ENCODE measurements at places on chromosomes 7 and 10.
A peak's percentile ranks its signal among the peaks of the same experiment; 100 is the strongest.

DNA sequence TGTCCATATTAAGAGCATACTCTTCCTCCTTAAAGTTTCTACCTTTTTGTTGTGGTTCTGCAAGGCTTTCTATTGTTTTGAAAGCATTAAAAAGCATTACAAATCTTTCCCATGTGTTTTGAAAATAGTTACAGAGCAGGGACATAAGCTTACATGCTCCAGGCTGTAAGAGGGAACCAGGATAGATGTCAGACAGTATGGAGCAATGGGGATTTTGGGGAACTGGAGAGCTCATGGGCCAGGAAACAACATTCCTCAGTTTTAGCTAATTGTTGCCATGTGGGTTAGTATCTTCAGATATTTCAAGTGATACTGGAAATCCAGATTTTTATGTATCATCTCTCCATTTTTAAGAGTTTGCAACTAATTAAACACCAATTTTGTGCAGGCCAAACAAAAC, 3.5 kb downstream of the MDFIC start:
- DNase-seq: no peak

DNA sequence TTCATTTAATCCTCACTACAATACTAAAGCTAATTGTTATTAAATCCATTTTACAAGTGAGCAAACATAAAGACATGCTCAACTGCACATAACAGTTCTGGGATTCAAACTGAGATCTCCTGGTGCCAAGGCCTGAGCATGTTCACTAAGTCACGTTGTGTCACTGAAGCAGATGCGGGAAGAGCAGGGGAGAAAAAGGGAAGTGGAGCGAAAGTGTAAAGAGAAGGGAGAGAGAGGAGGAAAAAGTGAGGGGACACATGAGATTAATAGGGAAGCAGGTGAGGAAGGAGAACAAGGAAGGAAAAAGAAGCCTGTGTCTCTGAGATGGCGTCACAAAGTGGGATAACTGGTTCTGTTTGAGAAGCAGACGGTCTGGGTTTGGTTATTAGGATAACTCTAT, 38.9 kb upstream of the KAT6B start:
- no peak for DNase-seq

DNA sequence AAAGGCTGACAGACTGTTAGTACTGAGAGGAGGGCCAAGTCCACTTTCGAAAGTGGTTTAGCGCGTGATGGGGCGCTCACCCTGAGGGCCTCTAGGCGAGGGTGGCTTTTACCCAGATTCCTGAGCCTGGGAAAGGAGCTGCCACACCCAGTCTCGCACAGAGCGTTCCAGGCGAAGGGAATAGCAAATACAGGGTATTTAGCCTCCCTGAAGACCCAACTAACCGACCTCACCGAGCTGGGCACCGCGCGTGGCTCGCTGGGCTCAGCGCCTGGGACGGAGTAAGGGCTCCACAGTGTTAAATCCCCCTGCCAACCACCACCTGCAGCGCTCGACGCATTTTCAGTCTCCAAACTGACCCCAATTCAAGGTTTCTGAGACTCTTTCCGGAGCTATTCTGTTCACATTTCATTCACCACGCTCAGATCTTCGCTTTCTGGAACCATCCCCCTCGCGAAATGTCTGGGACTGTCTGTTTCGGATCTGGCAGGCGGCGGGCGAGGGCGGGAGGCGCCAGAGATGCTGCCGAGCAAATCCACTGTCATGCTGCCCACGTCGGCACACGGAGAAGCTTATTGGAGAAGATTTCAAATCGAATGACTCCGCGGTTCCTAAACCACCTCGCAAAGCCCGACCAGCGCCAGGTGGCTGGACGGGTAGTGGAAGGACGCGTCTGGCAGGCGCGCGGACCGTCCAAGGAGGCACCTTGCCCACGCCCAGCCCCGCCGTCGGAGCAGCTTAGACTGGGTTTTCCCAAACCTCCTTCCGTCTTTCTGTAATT, 1.4 kb upstream of the OSBPL3 start:
- DNase-seq: peak; percentile 76

- no peak for DNase-seq
Measured at GRCh38 chr7:42457663-42458062, 220.7 kb upstream of the GLI3 start.

GRCh38 chr10:98338896-98339295, 70.9 kb upstream of the LOXL4 start:
- DNase-seq: no peak

GRCh38 chr10:77442699-77443189, 194.9 kb downstream of the KCNMA1 start:
- DNase-seq: no peak

- no peak for DNase-seq
Measured at GRCh38 chr10:22570234-22570633, 144.1 kb downstream of the PIP4K2A start.

DNA sequence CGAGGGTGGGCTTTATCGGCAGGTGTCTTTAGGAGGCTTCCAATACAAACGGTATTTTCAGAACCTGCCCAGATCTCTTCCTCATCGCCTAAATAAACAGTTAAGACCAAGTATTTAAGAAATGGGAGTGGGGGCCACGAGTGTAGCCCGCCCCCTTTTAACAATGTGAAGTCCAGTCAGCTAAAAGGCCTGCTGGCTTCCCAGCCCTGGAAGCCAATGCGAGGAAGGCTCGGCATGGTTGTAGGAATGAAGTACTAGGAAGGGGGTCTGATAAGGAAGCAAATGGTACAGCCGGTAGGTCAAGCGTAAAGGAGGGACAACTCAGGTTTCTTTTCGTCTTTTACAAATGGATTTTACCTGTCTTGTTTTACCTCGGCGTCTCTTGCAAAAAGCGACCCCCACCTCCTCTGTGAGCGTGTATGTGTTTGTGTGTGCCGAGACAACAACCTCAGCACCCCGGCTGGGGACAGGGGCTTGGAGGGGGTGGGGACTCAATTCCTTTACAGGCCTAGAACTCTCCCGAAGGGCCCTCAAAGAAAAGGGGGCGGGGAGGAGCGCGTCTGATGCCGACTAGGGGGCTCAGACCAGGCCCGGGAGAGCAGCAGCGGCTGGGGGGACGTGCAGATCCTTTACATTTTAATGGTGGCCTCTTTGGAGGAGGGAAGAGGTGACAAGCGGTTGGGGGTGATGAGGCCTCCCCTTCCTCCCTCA, 147.6 kb downstream of the GPR85 start:
- DNase-seq: no peak

DNA sequence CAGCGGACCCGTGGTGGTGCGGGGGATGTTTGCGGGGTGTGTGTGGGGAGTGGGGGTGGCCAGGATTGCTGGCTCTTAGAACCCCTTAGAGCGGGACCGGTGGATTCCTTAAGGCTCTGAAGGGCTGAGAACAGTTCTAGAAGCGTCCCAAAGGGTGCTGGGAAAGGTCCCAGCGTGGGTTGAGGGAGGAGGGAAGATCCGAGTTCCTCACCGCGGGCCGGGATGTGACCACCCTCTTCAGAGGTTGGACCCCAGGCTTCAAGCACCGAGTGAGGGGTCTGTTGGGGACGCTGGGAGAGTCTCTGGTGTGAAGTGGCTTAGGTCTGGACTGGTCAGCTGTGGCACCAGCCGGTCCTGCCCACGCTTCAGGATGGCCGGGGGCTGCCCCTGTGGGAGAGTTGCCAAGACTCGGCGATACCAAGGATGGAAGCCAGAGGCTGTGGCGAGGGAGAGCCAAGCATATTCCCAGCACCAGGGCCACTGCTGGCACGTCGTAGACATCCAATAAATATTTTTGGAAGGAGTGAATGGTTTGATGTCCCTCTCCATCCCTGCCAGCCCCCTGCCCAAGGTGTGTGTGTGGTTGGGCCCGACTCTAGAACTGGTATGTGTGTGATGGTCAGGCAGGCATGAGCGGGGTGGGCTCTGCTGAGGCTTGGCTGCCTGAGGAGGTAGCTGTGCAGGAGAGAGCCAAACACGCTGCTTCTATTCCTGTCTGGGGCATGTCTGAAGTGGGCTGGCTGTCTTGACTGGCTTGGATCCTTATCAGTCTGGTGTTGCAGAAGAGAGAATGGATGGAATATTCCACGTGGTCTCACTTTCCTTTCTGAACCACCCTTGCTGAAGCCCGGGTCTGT, 19.2 kb downstream of the ZNF775 start:
- no peak for DNase-seq

GRCh38 chr10:98374217-98374985, 40.6 kb downstream of the PYROXD2 start:
- no peak for DNase-seq

DNA sequence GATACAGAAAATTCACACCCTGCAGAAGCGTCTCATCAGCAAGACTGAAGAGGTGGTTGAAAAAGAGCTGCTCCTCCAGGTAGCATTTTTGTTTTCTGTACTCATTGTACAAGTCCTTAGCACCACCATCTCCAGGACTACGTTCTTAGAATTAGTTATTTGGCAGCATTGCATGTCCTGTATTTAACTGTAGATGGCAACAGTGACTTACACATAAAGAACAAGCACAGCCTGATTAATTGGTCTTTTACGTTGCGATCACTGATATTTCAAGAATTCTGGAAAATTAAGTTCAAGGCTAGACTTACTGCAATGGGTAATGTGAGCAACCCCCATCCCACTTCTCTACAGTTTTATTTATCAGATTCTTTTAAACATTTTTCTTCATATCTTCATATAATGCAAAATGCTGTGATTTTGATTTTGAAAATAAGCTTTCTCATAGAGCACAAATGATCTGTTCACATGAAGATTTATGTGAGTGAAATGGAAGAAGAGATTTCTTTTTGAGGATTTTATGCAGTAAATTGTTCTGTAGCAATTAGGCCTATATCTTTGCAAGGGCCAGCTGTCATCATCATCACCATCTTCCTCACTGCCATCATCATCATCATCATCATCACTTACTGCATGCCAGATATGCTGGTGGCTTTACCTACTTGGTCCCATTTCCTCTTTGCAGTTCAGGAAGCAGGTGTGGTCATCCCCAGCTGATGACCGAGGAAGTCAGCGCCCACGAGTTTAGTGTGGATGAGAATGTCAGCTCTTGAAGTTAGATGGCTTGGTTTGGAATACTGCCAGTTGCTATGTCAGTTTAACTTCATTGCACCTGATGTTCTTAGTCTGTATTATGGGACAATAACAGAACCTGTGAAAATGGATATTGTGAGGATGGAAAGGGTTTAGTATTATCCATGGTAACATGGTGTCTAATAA, 53.4 kb downstream of the CFAP58 start:
- no peak for DNase-seq

DNA sequence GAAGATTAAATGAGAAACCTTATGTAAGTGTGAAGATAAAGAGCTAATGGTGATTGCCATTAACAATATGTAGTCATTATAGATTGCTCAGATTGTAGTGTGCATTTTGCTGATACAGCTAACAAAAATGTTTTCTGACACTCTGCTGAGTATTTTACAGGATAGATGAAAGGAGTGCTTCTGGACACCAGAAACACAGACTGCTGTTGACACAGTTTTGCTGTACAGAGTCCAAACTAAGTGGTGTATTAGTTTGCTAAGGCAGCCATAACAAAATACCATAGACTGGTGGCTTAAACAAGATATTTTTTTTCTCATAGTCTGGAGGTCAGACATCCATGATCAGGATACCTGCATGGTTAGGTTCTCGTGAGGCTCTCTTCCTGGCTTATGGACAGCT, 2.2 kb downstream of the SMC3 start:
- DNase-seq: no peak

DNA sequence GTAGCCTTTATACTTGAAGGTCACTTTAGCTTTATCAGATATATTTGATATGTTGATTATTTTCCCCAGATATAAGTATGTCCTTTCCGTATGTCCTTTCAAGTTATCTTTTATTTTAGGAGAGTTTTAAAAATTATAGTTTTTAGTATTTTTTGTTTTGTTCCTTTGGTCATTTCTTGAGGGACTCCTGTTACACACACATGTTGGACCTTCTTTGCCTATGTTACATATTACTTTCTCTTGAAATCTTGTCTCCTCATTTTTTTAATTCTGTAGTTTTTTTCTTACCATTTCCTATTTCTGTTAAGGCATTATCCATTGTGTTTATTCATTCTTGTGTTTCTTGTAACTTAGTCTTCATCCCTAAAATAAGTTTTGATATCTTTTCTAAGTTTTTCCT, 23.9 kb downstream of the GLCCI1 start:
- DNase-seq: no peak

- no peak for DNase-seq
Measured at GRCh38 chr10:42941295-42941644, 135.6 kb upstream of the RET start.

DNA sequence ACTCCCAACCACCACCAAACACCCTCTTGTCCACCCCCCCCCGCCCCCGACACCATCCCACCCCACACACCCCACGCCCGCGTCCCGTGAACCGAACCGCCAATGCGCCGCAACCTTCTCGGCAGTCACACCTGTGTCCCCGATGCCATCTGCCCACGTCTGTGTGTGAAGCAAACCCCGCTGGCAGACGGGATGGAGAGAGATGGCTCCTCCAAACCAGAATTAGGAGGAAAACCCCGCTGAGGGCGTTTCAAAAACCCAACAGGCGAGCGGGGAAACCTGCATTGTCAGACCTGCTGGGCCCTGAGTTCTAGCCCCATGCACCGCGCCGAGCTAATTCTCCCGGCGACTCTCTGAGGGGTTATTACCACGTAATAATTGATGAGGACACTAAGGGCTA, 28.6 kb upstream of the KCNK18 start:
- DNase-seq: peak; percentile 19

GRCh38 chr7:664997-665735, 61.3 kb upstream of the DNAAF5 start:
- no peak for DNase-seq

DNA sequence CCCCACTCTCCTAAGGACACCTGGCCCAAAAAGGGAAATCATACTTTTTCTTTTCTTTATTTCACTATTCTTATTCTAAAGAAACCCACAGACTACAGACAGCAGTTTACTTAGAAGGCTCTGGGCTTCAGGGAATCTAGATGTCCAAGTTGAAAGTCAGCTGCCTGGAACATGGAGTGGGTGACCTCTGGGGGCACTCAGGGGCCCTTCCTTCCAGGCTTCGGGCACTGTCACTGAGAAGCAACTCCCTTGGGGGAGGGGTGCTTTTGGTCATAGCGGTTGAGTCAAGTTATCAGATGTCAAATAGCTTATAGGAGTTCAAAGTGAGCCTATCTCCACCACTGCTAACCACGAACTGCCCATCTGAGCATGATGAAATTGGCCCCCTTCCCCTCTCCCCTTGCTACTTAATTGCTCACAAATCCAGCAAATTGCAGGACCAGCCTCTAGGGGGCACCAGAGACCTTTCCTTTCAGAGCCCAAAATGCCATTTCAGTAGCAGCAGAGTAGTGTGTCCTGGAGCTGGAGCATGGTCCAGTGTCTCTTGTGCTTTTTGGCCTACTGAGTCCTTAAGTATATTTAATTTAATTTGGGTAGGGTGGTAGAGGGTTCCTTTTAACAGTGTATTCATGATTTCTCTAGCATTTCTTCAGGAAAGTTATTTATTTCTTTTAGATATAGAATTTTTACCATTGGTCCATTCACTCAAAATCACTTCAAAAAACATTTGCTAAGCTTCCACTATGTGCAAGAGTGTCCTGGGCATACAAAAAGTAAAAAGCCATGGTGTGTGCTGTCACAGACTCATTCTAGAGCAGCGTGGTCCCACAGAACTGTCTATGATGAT, 463.8 kb downstream of the KCNMA1 start:
- DNase-seq: peak; percentile 79

GRCh38 chr10:8130973-8131911, 76.8 kb downstream of the GATA3 start:
- peak; percentile 64 for DNase-seq

Measured in activated T-cell treated with anti-CD3 and anti-CD28 coated beads, Interleukin-2, amount 50 U/mL, for 48 hours (primary cell).